ENCODE measurements at places on chromosomes 4 and X.

- DNase-seq, result no peak
Observed at GRCh38 chr4:87092389-87093141, 127.9 kb downstream of the KLHL8 start.

- DNase-seq, result no peak
Observed at GRCh38 chr4:91436556-91436955, 867.2 kb upstream of the GRID2 start.

DNA sequence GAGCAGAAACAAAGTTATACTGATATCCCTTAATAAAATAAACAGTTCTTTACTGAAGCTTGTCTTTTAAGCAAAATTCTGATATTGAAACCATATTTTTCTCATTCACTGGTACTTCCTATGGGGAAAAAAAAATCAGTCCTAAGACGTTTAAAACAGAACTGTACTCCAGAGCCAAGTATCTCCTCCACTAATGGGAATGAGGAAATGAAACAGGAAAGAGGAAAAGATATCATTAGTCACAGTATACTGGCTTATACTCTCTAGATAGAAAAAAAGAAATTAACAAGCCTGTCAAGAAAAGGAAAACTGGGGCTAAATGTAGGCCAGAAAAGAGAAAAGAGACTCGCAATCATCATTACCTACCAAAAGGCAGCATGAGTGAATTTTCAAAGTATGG, 252.7 kb downstream of the CENPC start:
- DNase-seq, result no peak

DNA sequence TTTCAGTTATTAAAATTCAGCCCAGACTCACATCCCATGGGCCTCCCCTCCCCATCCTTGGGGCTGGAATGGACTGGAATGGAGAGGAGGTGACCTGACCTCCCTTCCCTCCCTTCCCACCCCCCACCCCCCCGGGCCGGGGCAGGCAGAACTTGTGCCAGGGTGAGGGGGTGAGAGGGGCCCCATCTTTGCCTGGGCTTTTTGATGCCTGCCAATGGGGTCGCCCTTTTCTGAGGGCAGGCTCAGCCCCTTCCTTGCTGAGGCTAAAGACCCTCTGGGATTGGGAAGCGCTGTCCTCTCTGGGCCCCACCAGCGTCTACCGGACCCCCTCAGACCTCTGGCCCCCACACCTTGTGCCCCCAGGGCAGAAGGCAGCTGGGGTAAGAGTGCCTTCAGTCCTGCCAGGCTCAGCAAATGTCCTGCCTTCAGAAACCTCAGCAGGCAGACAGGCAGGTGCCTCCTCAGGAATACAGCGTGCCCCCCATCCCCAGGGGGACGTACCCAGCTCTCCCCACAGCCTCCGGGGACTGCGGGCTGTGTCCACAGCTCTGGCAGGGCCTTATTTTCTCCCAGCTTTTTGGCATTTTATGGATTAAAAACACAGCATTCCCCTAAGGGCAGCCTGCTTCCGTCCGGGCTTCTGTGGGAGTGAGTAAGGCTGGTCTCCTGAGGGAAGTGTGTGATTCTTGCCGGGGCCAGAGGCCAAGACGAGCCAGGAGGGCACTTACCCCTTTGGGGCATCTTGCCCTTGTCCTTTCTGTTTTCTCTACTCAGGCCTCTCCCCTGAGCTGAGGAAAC, 12.6 kb upstream of the CCNQ start:
- no peak for DNase-seq

GRCh38 chr4:75714011-75714410, 10.4 kb upstream of the USO1 start:
- no peak for DNase-seq

All from CD4-positive, alpha-beta memory T cell (primary cell).